ENCODE measurements at places on chromosomes 7 and 10.

- DNase-seq: no peak
Observed at GRCh38 chr7:28480595-28480994, 68.3 kb downstream of the CREB5 start.

DNA sequence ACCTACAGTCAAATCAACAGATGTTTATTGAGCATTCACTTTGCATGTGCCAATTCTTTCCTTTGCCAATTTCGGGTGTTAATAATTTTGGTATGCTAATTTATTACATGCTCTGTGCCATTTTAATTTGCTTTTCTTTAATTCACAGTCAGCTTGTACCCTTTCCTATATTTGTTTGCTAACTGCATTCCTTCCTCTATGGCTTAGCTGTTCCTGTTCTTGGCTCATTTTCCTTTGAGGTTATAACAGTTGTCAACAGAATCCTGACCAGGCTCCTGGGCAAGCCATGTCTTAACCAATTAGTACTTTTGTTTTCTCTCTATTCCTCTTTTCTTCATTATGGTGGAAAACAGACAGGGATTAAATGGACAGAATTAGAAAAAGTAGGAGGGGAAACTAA, 73.6 kb upstream of the RPA3 start:
- DNase-seq: no peak

GRCh38 chr7:136807598-136807997, 60.9 kb upstream of the CHRM2 start:
- DNase-seq: no peak

GRCh38 chr7:1555813-1556543, at the start of gene TMEM184A:
TSS of gene TMEM184A (minus strand) at chr7:1556205. CDS start at chr7:1555484, 721 bp downstream.
- no peak for DNase-seq

DNA sequence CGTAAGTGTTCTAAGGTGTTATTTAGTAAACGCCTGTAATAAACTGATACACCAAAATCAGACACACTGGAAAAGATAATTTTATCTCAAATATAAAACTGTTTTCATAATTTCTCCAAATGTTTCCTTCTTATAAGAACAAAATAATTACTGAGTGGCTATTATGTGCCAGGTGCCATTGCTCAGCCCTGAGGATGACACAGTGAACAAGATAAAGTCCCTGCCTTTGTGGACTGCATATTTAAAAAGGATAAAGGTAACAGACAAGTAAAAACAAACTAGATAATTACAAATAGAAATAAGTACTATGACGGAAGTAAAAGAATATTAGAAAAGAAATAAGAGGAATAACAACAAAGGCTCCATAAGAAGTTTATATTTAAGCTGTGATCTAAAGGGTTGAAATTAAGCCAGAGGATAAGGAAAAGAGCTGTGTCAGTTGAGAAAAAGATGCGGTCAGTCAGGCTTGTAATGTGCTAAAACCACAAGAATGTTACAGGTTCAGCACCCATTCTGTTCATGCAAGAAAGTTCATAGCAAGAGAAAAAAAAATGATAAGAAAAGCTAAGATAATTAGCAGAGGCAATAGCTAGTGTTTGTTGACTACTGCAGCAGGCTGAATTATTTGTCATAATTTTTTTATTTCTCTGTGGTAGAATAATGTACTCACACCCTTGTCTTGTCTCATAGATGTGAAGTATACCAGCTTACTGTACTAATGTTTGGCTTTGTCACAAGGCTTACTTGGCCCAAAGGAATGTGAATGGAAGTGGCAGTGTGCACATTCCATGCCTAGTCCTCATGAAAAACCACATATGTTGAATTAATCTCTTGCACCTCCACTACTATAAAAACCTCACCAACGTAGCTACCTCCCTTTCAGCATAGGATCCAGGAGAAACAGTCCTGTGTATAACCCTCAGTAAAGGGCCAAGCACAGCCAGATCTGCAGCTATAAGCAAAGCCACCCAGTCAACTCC, 75.1 kb downstream of the CRPPA start:
- DNase-seq: no peak

GRCh38 chr7:155202106-155202871, 95.4 kb upstream of the INSIG1 start:
- DNase-seq: no peak

DNA sequence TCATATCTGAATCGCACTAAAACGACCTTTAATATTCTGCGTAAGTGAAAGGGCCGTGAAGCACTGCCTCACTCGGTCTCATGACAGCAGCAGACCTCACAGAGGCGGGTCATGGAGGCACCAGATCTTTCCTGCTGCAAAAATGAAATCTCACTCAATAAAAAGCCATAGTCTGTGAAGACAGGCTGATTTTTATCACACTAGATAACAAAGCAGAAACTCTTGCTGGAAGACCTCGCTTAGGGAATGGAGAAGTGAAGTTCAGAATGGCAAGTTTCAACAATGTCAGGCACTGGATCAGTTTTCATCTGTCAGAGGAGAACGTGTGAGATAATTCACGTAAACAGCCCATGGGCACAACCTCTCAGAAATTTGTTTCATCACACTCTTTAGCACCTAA, 8.0 kb downstream of the SEPHS1 start:
- DNase-seq: no peak

GRCh38 chr7:135151132-135151531, 3.3 kb downstream of the TMEM140 start:
- no peak for DNase-seq

DNA sequence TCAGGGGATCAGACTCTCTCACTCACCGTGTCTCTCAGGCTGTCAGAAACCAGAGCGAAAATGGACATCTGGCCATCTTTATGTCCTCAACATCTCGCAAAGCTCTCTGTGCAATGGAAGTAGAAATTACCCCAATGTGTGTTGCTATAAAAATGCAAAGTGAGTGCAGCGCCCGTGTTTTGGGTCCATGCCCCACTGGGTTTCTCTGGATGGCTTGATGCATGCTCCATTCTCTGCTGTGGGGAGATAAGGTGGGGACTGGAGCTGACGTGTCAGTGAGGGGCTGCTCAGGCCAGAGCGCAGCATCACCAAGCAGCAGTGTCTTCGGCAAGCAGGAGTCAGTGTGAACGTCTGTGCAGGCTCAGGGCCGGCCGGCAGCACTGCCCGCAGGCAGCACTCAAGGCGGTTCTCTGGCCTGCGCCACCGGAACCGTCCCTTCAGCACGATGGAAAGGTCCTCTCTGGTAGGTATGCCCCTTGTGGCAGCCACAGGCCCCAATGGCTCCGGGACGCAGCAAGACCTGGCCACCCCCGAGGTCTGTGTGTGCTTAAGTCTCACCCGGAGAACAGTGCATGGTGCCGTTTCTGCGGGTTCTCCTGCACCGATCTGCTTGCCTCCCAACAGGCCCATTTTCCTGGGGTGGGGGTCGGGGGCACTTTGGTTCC, 30.2 kb downstream of the WDR86 start:
- no peak for DNase-seq
